ENCODE measurements at places on chromosomes 12 and 14. TPM values are rescaled to one million over a fixed set of nuclear protein-coding genes. Genes with fewer than 3 reads are reported as not detected.

- no peak for DNase-seq
- no peaks in the 10 kb centered on the region for H3K36me3 ChIP-seq
- peaks cover 31% of the 10 kb centered on the region for H3K4me1 ChIP-seq
- H3K27me3 ChIP-seq: no peaks in the 10 kb centered on the region
- H3K4me3 ChIP-seq: no peak overlapping the region
- no peak overlapping the region for H3K27ac ChIP-seq
Observed at GRCh38 chr12:7994731-7995205, 37.7 kb upstream of the FOXJ2 start.

Gene GPRC5D
- not detected for total RNA-seq

DNA sequence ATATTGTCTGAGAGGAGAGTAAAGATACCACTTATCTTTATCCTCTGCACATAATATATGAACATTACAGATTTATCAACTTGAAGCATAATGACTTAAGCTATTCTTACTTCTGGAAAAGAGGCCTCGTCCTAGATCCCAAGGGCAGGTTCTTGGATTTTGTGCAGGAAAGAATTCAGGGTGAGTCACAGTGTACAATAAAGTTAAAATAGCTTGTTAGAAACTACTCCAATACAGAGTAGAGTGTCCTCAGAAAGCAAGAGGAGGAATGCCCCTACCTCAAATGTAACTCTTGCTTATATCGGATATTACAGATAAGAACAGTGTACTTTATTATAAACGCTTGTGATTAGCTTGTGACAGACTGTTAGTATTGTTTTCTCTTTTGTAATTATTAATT lies 41.9 kb upstream of the ABCC9 start:
- DNase-seq: no peak
- no peak overlapping the region for H3K4me3 ChIP-seq
- no peaks in the 10 kb centered on the region for H3K36me3 ChIP-seq

Gene RPL10L
- total RNA-seq: not detected

GRCh38 chr12:4133636-4134447 lies 139.7 kb upstream of the CCND2 start:
- no peaks in the 10 kb centered on the region for H3K36me3 ChIP-seq
- no peak for DNase-seq
- H3K4me1 ChIP-seq: peaks cover 15% of the 10 kb centered on the region
- H3K4me3 ChIP-seq: no peak overlapping the region

- no peaks in the 10 kb centered on the region for H3K27me3 ChIP-seq
- H3K4me3 ChIP-seq: no peak overlapping the region
- no peak overlapping the region for H3K27ac ChIP-seq
- no peak for DNase-seq
- H3K36me3 ChIP-seq: peaks cover 57% of the 10 kb centered on the region
Observed at GRCh38 chr14:75016815-75017214, 14.1 kb downstream of the EIF2B2 start.

Gene C14orf39
- not detected for total RNA-seq

GRCh38 chr12:27841392-27841882 lies 61.4 kb upstream of the MANSC4 start:
- peak overlapping the region; percentile 49 for H3K27ac ChIP-seq
- peaks cover 16% of the 10 kb centered on the region for H3K4me1 ChIP-seq
- no peaks in the 10 kb centered on the region for H3K27me3 ChIP-seq
- H3K36me3 ChIP-seq: no peaks in the 10 kb centered on the region
- no peak for DNase-seq

Gene APOF
- total RNA-seq: not detected

GRCh38 chr14:33455654-33456345 lies 495.1 kb downstream of the EGLN3 start:
- no peak overlapping the region for H3K27ac ChIP-seq
- no peak for DNase-seq
- H3K4me1 ChIP-seq: no peaks in the 10 kb centered on the region
- H3K27me3 ChIP-seq: no peaks in the 10 kb centered on the region
- H3K4me3 ChIP-seq: no peak overlapping the region
- no peaks in the 10 kb centered on the region for H3K36me3 ChIP-seq

DNA sequence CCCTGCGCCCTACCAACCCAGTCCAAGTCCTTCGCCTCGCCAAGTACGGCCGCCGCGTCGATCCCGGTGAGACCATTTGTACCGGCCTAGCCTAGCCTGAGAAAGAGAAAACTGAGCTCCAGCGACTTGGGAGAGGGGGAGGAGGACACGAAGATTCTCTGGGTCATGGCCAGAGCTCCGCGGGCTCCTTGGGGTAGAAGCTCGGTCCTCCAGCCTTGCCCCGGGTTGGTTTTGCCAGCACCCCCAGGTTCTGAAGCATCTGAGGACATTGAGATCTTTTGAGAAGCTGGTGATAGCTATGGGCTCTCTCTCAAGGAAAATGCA lies 7.3 kb downstream of the LHX5 start:
- H3K27ac ChIP-seq: no peak overlapping the region
- peaks cover 22% of the 10 kb centered on the region for H3K27me3 ChIP-seq
- H3K36me3 ChIP-seq: no peaks in the 10 kb centered on the region
- H3K4me1 ChIP-seq: peaks cover 27% of the 10 kb centered on the region
- no peak for DNase-seq
- H3K4me3 ChIP-seq: no peak overlapping the region

DNA sequence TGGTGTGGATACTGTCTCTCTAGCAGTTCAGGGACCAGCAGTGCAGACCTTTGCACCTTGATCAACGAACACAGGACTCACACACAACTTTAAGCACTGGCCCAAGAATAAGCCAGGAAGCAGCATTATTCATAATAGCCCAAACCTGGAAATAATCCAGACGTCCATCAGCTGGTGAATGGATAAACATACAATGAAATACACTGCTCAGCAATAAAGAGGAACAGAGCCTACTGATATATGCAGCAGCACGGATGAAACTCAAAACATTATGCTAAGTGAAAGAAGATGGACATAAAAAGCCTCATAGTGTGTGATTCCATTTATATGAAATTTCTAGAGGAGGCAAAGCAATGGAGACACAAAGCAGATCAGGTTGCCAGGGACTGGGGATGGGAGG lies 303.9 kb upstream of the FKBP4 start:
- no peak overlapping the region for H3K4me3 ChIP-seq
- H3K27me3 ChIP-seq: no peaks in the 10 kb centered on the region
- no peak overlapping the region for H3K27ac ChIP-seq
- H3K36me3 ChIP-seq: no peaks in the 10 kb centered on the region

Gene HOXC4
- total RNA-seq: 0.32 TPM

- DNase-seq: no peak
- no peaks in the 10 kb centered on the region for H3K27me3 ChIP-seq
- H3K4me1 ChIP-seq: no peaks in the 10 kb centered on the region
- H3K27ac ChIP-seq: no peak overlapping the region
Observed at GRCh38 chr12:26334621-26335124, 139.3 kb downstream of the SSPN start.

- no peak for DNase-seq
- H3K4me1 ChIP-seq: no peaks in the 10 kb centered on the region
- H3K27ac ChIP-seq: no peak overlapping the region
- H3K4me3 ChIP-seq: no peak overlapping the region
- no peaks in the 10 kb centered on the region for H3K36me3 ChIP-seq
- no peaks in the 10 kb centered on the region for H3K27me3 ChIP-seq
Observed at GRCh38 chr12:83471341-83471740, 784.6 kb downstream of the TMTC2 start.

Gene CBLN3
- total RNA-seq: 3.2 TPM

DNA sequence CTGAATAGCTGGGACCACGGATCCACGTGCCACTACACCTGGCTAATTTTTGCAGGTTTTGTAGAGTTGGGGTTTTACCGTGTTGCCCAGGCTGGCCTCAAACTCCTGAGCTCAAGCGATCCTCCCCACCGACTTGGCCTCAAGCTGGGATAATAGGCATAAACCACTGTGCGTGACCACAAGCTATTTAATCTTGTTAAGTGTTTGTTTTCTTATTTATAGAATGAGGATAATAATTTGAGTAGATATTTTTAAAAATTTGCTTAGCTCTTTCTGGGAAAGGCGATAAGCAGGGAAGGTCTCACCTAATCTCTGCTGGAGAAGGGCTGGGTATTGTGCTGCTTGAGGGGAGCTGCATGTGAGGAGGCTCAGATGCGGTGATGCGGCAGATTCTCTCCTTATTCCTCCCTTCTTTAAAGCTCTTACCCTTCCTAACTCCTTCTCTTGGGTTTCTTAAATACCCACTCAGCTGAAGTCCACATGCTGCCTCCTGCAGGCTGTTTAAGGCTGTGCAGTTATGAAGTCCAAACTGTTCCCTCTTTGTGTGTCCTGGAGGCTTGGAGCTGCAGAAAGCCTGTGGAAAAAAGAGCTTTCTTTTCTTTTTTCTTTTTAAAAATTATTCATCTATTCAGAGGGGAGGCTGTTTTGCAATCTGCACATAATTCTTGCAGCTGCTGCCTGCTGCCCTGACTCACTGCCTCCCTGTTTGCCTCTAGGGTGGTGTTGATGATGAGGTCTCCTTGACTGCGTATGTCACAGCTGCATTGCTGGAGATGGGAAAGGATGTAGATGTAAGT lies 37.9 kb downstream of the A2ML1 start:
- no peak for DNase-seq
- no peak overlapping the region for H3K27ac ChIP-seq
- no peak overlapping the region for H3K4me3 ChIP-seq
- no peaks in the 10 kb centered on the region for H3K36me3 ChIP-seq
- no peaks in the 10 kb centered on the region for H3K4me1 ChIP-seq
- no peaks in the 10 kb centered on the region for H3K27me3 ChIP-seq

- no peak for DNase-seq
- no peaks in the 10 kb centered on the region for H3K4me1 ChIP-seq
- H3K27ac ChIP-seq: no peak overlapping the region
- no peaks in the 10 kb centered on the region for H3K27me3 ChIP-seq
Observed at GRCh38 chr14:57009585-57010515, 199.6 kb upstream of the OTX2 start.

Gene USP15
- 417 TPM for total RNA-seq

- H3K27me3 ChIP-seq: peaks cover 13% of the 10 kb centered on the region
- peaks cover 4% of the 10 kb centered on the region for H3K4me1 ChIP-seq
- H3K27ac ChIP-seq: no peak overlapping the region
- H3K4me3 ChIP-seq: no peak overlapping the region
- no peak for DNase-seq
Observed at GRCh38 chr14:69481815-69482568, 2.5 kb upstream of the PLEKHD1 start.

Gene TSPAN8
- total RNA-seq: not detected

DNA sequence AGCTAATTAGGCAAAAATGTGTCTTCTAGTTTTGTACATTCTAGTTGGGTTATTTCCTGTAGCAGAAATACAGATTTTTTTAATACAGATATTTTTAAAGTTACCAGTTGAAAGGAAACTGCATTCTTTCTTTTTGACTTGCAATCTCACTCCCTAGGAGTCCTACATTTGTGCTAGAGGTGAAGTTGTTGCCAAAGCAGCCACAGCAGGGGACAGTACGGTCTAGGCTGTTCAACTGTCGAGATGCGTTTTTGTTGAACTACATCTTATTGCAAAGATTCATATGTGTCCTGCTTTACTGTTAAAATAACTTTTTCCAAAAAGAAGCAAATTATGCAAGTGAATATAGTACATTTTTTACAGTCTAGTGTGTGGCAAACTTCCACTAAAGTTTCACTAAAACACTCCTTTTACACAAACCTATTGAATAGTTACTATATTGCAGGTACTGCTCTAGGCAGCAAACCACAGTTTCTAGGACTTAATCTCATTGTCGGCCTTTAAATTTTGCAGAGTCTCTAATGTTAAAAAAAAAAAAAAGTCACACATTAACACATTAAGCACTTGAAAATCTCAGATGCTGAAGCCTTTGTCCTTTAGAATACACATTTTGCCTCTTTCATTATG lies 30.2 kb upstream of the SRGAP1 start:
- no peaks in the 10 kb centered on the region for H3K36me3 ChIP-seq
- H3K27ac ChIP-seq: no peak overlapping the region
- no peak for DNase-seq
- H3K27me3 ChIP-seq: no peaks in the 10 kb centered on the region
- H3K4me3 ChIP-seq: peak overlapping the region; percentile 42

Gene ACSS3
- total RNA-seq: not detected

Gene SLC25A47
- total RNA-seq: not detected

DNA sequence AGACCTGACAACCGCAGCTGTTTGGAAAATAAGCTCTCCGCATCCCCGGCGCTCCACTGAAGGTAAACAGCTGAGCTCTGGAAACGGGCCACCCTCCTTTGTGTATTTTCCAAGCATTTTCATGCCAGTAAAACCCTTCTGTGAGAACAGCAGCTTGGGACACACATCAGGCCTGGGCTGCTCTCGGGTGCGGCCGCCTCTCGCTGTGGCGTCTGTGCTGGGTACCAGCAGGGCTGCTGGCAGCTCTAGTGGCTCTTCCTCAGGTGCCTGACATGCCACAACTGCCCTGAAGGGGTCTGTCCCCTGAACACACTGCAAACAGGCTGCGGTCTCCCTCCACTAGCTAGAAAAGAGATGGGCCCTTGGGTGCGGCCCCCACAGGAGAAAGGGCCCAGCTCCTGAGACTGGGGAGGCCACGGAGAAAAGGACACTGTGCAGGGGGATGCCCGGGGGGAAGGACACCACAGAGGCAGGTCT lies 96.3 kb downstream of the ITPK1 start:
- no peak for DNase-seq
- H3K27ac ChIP-seq: no peak overlapping the region
- H3K27me3 ChIP-seq: no peaks in the 10 kb centered on the region

- H3K27me3 ChIP-seq: no peaks in the 10 kb centered on the region
- DNase-seq: no peak
- H3K36me3 ChIP-seq: peaks cover 75% of the 10 kb centered on the region
- H3K27ac ChIP-seq: peak overlapping the region; percentile 50
Observed at GRCh38 chr12:121812921-121813896, 9.4 kb downstream of the SETD1B start.

Gene HSPB8
- total RNA-seq: not detected

- peaks cover 81% of the 10 kb centered on the region for H3K36me3 ChIP-seq
- H3K27ac ChIP-seq: no peak overlapping the region
- DNase-seq: no peak
- no peaks in the 10 kb centered on the region for H3K27me3 ChIP-seq
- no peak overlapping the region for H3K4me3 ChIP-seq
Observed at GRCh38 chr12:48069241-48069640, 36.6 kb downstream of the SENP1 start.

DNA sequence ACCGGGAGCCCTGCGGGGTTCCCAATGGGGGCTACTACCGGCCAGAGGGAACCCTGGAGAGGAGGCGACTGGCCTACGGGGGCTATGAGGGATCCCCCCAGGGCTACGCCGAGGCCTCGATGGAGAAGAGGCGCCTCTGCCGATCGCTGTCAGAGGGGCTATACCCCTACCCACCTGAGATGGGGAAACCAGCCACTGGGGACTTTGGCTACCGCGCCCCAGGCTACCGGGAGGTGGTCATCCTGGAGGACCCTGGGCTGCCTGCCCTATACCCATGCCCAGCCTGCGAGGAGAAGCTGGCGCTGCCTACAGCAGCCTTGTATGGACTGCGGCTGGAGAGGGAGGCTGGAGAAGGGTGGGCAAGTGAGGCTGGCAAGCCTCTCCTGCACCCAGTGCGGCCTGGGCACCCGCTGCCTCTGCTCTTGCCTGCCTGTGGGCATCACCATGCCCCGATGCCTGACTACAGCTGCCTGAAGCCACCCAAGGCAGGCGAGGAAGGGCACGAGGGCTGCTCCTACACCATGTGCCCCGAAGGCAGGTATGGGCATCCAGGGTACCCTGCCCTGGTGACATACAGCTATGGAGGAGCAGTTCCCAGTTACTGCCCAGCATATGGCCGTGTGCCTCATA lies 9.7 kb downstream of the TNS2 start:
- no peak overlapping the region for H3K4me3 ChIP-seq
- H3K36me3 ChIP-seq: peaks cover 5% of the 10 kb centered on the region
- no peak for DNase-seq
- H3K4me1 ChIP-seq: peaks cover 3% of the 10 kb centered on the region
- no peak overlapping the region for H3K27ac ChIP-seq
